ENCODE measurements at places on chromosomes 11 and 22.
A peak's percentile ranks its signal among the peaks of the same experiment; 100 is the strongest.

- no peak for DNase-seq
Observed at GRCh38 chr11:71421392-71421950, 26.7 kb downstream of the DHCR7 start.

GRCh38 chr11:111360150-111361043 is 18.7 kb downstream of the POU2AF1 start:
- no peak for DNase-seq

GRCh38 chr11:64516226-64516625 is 74.8 kb upstream of the SLC22A12 start:
- no peak for DNase-seq

DNA sequence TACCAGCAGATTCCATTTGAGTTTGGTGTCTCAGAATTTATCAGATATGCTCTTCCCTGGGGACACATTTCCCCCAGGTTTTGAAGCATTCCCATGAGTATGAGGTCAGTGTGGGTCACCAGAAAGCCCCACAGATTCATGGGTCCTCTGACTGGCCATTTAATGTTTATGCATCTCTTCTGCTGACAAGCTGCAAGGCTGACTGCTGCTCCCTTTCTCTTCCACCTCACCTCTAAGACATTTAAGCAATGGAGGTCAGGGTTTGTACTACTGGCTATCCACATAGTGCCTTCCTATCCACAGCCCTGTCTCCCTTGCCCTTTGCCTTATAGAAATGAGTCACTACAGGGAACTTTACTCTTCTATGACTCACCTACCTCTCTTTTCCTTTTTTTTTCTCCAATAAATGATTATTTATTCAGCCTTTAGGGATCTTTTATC is 106.0 kb upstream of the TIMP3 start:
- no peak for DNase-seq

DNA sequence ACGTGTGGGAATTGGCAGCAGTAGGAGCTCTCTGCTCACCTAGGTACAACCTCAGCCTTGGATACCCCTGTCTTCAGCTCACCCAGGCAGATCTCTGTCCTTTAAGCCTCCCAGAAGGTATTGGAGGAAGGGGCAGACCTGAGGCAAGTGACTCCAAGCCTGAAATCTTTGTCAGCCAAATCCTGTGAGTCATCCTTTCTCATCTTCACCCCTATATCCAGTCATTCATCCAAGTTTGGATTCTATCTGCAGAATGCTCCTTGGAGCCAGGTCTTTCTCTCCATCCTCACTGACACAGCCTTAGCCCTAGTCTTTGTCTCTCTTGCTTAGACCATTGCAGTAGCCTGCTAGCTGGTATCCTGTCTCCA is 10.4 kb upstream of the THY1 start:
- DNase-seq: no peak

DNA sequence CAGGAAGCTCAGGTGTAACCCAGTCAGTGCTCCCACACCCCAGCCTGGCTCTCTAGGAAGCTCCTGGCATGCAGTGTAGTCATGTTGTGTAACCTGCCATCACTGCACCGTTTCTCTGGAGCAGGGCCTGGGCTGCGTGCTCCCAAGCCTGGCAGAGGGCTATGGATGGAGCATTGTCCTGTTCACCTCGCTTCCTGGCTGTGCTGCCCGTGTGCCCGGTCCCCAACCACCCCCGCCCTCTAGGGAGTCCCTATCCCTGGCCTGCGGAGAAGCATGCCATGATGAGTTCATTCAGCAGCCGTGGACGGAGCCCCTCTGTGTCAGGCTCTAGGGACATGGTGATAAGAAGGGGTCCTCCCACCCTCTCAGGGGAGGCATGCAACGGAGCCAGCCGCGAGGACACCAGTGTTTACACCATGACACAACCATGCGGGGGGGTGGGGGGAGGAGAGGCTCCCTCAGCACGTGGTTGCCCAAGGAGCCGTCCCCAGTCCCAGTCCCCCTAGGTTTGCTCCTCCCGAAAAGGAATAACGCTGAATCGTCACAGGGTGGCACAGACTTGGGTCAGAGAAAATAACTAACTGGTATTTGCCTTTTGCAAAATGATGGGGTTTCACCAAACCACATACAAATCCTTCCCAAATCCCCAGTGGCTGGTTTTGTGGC is 73.1 kb downstream of the FBLN1 start:
- no peak for DNase-seq

- no peak for DNase-seq
Observed at GRCh38 chr11:31492320-31492913, 17.0 kb downstream of the IMMP1L start.

- DNase-seq: no peak
Observed at GRCh38 chr11:65773784-65774411, 6.9 kb downstream of the AP5B1 start.

GRCh38 chr11:126682590-126682989 is 318.0 kb downstream of the KIRREL3 start:
- DNase-seq: no peak

- no peak for DNase-seq
Observed at GRCh38 chr22:23704829-23705228, 14.0 kb downstream of the RGL4 start.

DNA sequence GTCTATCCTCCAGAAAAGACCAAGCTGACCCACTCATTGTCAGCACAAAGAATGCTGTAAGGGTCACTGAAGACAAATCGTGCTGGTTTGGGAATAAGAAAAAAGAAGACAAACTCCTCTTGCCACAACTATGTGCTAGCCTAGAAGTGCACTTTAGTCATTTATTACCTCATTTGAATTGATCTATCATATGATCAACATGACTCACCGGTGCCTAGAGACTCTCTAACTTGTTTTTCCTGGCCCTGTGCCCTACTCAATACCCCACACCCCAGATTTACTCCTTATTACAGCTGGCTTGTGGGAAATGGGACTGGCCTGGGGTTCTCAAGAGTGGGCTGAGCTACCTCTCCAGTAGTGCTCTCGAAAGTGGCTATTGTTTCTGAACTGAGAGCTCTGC is 35.9 kb upstream of the HORMAD2 start:
- DNase-seq: no peak

- no peak for DNase-seq
Observed at GRCh38 chr11:13502492-13502891, 6.7 kb upstream of the PTH start.

GRCh38 chr11:123211149-123211852 is 16.3 kb upstream of the CLMP start:
- DNase-seq: no peak

- no peak for DNase-seq
Observed at GRCh38 chr11:57899378-57899777, 124.3 kb upstream of the OR9Q1 start.

DNA sequence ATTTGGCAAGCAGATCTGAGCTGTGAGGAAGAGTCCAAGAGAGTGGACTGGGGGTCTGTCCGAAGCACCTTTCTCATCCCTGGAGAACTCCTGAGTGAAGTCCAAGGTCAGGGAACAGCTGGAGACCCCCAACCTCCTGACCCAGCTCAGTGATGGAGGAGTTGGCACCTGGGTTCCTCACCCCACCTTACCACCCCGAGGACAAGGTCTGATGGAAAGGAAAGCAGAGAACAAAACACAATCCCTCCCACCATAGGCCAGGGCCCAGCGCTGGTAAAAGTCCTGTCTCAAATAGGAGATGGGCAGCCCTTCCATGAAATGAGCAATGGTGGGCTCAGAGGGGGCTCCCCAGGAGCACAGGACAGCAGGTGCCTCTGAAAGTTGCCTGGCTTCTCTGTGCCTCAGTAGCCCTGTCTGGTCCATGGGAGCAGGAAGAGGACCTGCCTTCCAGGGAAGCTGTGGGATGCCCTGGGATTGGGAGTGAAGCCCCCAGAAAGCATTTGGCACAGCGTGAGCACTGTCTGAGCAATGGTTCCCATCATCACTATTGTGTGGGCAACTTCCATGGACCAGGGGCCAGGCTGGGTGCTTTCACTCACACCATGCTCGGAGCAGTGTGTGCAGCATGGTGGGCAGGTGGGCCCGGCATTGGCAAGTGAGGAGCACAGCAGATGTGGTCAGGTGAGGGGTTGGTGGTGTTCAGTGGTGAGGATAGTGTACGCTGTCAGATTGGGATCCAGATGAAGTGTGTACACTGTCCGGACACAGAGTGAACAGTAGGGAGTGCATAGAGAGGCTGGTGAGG is 7.5 kb downstream of the TRIM29 start:
- peak; percentile 2 for DNase-seq

- DNase-seq: no peak
Observed at GRCh38 chr11:75420224-75421034, 12.6 kb downstream of the KLHL35 start.

GRCh38 chr11:64027651-64028397 is 7.9 kb upstream of the FLRT1 start:
- no peak for DNase-seq

DNA sequence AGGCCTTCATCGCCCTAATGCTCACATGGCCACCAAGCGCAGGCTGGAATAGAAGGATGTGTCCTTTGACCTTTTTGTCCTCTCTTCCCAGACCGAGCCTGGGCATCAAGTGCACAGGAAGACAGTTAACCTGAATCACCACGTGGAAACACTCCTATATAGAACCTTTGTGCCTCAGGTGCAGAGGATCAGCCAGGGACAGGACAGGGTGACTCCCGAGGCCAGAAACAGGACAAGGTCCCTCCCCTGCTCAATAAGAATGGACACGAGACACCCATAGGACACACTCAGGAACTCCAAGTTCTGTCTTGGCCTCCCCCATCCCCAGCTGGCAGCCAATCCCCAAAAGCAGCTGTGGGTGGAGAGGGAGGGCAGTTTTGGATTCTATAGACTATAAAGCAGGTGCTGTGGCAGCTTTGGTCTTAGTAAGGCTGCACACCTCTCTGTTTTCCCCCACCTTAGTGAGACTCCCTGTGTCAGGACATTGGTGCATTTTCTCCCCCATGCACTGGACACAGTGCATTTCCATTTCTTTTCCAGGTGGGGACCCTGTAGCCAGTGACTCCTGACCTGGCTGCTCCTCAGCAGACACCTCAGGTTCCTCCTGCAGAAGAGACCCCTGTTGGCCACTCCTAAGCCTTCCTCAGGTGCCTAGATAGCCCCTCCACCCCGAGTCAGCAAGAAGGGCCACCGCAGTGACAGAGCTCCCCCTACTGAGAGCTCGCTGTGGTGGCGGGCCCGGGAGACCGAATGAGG is 43.6 kb upstream of the POU2AF1 start:
- DNase-seq: peak; percentile 32
